SK-N-DZ (cell line): ENCODE measurements at places on chromosomes 4 and X.

GRCh38 chr4:8847764-8848163 is 23.9 kb downstream of the HMX1 start:
- no peak for DNase-seq

DNA sequence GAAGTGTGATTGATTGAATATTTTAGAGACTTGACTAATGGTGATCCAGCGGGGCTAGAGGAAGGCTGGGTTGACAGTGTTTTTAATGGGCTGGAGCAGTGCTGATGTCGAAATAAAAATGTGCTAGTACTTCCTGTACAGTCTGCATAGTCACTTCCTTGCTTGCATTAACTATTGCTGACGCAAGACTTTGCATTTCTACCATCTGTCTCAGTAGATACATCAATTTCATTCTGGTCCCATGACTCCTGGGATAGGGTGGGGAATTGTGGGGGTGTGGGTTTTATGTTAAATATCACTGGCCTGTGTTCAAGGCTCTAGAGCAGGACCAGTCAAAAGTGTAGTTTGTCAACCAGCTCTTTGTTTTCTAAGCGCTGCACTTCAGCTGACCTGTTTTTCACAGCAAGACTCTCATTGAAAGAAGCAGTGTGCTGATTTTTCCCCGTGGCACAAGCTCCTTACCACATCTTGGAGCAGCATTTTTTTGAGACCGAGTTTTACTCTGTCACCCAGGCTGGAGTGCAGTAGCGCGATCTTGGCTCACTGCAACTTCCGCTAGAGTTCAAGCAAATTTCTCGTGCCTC is 35.2 kb upstream of the PHEX start:
- DNase-seq, result no peak

DNA sequence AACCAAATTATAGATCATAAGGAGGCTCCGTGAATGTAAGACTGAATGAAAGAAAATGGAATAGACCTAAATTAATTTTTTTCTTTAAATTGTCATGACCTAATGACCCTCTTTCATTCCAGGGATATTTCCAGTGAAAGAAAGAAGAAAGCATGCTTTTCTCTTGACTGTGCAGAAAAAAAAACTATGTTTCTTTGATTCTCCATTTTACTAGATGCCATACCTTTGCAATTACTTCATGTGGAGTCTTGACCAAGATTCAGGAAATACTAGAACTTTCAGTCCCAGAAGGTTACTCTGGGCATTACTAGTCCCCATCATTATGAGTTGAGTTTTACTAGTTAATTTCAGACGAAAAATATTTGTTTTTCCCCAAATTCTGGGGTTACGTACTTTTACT is 6.4 kb upstream of the COMMD8 start:
- DNase-seq, result no peak

- DNase-seq, result no peak
These were observed 1948.4 kb upstream of the IGFBP7 start for GRCh38 chr4:59058543-59058942.

GRCh38 chr4:5365071-5366008 is 314.1 kb downstream of the STK32B start:
- DNase-seq, result no peak

DNA sequence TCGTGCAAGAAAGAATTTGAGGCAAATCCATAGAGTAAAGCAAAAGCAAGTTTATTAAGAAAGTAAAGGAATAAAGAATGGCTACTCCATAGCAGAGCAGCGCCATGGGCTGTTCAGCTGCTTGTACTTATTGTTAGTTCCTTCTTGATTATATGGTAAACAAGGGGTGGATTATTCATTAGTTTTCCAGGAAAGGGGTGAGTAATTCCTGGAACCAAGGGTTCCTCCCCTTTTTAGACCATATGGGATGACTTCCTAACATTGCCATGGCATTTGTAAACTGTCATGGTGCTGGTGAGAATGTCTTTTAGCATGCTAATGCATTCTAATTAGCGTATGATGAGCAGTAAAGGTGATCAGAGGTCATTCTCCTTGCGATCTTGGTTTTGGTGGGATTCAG is 23.5 kb upstream of the CEP135 start:
- DNase-seq, result no peak

DNA sequence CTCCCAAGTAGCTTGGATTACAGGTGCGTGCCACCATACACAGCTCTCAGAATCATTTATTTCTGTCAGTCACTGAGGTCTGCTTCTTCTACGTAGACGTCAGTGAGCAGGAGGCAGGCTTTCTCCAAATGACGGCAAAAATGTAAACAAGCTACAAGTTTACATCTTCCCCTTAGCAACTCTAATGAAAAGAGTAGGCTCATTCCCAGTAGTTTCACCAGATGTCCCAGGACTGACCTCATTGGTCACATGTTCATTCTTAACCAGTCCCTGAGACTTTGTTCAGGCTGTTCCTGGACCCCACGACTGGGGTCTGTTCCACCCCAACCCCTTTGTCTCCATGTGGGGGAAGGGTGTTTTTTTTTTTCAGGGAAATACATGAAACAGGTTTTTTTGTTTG is 67.1 kb downstream of the TENM3 start:
- DNase-seq, result no peak

DNA sequence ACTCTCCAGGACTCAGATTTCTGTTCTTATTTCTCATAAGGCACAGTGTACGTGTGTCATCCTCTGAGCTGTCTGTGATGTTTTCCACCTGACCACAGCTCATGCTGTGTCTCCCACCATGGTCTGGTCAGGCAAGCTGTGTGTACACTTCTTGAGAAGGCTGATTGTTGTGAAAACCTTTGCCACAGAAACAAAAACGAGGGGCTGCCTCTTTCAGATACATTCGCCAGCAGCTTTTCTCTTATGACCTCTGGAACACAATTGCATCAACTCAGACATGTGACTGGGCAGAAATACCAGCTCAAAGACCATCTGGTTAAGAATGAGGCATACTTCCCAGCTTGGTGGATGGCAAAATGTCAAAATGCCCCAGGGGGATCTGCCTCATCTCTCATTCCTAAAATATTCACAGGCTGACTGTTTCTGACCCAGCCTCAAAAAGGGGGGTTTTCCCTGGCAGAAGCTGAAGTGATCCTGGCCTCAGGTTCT is 46.1 kb downstream of the PGRMC2 start:
- DNase-seq, result no peak

GRCh38 chrX:10230222-10230621 is 73.4 kb downstream of the CLCN4 start:
- DNase-seq, result no peak

DNA sequence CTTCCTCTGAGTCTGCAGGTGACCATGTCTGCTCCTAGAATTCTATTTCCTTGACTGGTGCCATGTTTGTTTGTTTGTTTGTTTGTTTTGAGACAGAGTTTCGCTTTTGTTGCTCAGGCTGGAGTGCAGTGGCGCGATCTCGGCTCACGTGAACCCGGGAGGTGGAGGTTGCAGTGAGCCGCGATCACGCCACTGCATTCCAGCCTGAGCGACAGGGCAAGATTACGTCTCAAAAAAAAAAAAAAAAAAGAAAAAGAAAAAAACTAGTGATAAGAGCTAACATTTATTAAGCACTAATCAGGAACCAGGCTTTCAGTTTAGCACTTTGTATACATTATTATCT is 7.2 kb downstream of the SAT1 start:
- DNase-seq, result no peak

DNA sequence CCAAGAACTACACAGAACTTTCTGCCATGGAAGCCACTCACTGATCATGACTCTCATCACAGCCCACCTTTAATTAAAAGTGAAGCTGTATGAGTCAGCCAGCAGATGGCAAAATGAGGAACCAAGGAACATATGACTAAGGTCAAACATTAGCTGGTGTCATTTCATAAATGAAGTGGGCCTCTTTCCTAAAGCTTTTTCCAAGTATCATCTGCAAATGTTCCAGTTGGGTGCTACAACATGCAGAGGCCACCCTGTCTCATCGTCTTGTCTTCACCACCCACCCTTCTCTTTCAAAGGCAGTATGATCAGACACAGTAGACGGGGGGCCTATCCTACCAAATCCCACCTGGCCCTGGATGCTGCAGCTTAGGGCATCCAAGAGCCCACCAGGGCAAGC is 9.2 kb upstream of the EOLA1 start:
- DNase-seq, result no peak

GRCh38 chrX:17737710-17737985 is 355 bp downstream of the SCML1 start:
- peak; percentile 17 for DNase-seq

- peak; percentile 47 for DNase-seq
These were observed 68.3 kb downstream of the LARP7 start for GRCh38 chr4:112704991-112705845.

GRCh38 chr4:44996276-44996845 is 270.0 kb upstream of the GNPDA2 start:
- DNase-seq, result no peak

- peak; percentile 6 for DNase-seq
These were observed 25.5 kb downstream of the BBS12 start for GRCh38 chr4:122758033-122758432.

- DNase-seq, result no peak
These were observed 25.0 kb downstream of the CCNQ start for GRCh38 chrX:153573984-153574383.

DNA sequence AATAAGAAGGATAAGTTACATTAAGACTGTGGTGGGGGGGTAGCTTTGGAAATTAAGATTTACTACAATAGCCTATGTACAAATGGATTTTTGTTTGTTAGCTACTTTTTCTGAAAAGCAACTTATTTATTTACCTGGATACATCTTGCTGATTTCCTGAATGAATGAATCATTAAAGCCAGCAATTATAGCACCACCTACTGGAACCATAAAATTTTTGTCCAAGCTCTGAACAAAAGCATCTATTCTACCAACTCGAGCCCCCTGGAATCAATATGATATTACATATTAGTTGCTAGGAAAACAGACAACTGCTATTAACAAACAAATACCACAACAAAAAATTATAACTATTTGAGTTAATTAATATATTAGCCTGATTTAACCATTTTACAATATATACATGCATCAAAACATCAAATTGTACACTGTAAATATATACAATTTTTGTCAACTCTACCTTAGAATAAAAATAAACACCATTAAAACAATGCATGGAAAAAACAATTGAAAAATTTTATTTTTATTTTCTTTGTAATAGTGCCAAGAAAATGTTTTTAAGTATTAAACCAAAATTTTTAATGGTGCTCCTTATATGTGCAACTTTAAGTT is 15.3 kb downstream of the SEPSECS start:
- DNase-seq, result peak; percentile 9

GRCh38 chrX:107775734-107776511 is at the start of gene TSC22D3:
TSC22D3 (minus strand) TSS chrX:107775787; CDS start chrX:107775419, 368 bp downstream.
- peak; percentile 21 for DNase-seq

DNA sequence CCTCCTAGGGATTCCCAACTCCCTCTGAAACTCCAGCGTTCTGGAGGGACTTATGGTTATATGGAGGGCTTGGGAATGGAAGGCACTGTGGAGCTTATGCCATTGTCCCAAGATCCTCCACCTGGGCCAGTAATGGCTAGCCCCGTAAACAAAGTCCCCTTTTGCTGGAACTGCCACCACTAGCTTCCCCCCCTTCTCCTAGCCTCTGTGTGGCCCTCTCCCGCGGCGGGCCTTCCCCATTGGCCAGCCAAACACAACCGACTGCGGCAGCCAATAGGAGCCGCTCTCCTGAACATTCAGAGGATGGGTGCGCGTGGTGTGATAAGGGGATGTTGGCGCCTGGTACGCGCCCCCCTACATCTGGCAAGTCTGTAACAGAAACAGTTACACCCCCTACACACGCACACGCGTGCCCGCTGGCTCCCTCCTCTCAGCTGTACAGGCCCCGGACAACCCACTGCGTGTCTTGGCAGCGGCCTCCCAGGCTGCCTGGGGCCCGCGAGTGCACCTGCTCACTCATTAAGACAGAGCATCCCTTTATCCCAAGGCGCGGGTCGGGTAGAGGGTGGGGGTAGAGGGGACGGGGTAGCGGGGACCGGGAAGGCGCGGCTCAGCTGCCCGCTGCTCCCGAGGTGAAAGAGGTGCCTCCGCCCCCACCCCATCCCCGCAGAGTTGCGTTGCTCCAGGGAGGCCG is 863 bp upstream of the RAB33A start:
- DNase-seq, result peak; percentile 93

DNA sequence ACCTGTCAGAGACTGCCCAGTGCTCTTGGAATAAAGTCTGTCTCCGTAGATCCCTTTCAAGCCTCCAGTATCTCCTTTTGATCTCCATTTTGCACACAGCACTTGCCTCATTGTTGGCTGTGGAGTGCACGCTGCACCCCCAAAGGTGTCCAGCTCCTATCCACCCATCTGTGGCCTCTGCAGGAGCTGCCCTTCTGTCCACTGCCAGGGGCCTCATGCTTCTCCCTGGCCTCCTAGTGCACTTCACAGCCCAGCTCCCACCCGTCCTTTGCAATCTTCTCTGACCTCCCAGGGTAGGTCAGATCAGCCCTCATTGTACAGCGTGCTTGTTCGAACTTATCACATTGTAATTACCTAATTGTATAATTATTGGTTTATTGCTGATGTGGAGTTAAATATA is 18.9 kb downstream of the KIT start:
- no peak for DNase-seq

DNA sequence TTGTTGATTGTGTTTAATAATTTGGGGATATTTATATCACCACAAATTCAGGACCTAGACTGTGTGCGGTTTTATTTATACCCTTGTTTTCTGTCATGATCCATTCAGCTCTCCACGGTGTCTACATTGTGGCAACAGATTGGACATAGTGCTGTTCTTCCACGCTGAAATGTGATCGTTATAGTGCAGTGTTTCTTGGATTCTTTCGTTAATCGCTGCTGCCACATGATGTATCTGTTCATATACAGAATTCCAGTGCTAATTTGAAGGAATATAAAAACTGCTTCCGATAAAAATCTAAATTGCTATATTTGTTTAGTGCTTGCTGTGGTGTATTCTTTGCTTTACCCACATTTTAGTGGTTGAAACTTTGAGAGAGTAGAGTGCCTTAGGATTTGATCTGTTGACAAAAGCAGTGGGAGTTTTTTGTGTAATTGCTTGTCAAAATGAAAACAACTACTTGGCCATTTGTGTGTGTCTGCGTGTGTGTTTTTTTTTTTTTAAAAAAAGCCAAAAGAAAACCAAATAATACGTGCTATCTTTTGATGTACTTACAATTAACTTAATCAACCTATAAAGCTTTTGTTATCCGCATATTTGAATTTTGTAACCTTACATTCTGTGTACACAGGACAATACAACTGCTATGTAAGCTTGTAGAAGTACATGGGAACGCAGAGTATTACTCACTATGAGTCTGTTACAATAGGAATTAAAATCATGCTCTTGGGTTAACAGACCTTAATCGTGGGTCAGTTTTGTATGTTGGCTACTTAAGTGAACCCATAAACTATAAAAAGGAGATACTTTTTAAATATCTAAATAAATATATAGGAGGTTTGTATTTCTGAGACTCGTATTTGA is 353.3 kb downstream of the ARHGAP24 start:
- DNase-seq, result peak; percentile 9
